ENCODE measurements at places on chromosomes 6 and 20.

GRCh38 chr6:130958468-130958867 is 104.6 kb downstream of the EPB41L2 start:
- DNase-seq, result no peak

GRCh38 chr6:15246666-15247499 is 1.0 kb downstream of the JARID2 start:
- DNase-seq, result no peak

DNA sequence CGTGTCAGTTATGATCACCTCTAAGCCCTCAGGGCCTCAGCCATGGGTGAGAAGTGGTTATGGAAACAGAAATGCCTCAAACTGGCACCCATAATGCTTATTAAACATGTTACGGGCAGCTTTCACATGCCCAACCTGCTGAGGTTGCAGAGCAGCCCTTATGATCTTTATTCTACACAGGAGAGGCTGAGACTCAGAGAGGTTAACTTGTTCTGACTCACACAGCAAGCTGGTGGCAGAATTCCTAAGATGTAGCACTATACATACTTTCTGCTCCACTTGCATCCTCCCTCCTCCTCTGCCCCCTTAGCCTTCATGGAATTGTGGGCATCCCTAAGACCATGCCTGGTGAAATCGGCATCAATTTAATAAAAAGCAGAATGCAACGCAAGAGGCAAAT is 34.7 kb upstream of the IGF2R start:
- DNase-seq, result peak; percentile 48

DNA sequence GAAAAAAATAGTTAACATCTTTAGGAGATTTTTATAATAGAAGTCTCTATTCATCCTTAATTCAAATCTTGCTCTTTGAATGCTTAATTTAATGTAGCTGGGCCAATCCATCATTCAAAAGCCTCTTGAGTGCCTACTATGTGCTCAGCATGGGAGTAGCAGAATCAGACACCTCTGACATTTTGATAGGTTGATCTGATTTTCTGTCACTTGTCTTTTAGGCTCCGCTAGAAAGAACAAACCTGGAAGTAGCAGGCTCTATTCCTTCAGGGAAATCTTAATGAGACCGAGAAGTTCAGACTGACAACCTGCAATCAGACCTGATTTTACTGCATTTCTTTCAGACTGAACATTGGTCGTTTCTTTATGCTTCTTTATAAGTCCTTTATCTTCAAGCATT is 588.6 kb upstream of the MANEA start:
- no peak for DNase-seq

- no peak for DNase-seq
These were observed 31.9 kb upstream of the FAM83D start for GRCh38 chr20:38894091-38894847.

Data from brain microvascular endothelial cell (primary cell).